ENCODE measurements at places on chromosomes 5 and 9.

GRCh38 chr9:121009650-121010049 is 40.4 kb downstream of the C5 start:
- no peak for DNase-seq

DNA sequence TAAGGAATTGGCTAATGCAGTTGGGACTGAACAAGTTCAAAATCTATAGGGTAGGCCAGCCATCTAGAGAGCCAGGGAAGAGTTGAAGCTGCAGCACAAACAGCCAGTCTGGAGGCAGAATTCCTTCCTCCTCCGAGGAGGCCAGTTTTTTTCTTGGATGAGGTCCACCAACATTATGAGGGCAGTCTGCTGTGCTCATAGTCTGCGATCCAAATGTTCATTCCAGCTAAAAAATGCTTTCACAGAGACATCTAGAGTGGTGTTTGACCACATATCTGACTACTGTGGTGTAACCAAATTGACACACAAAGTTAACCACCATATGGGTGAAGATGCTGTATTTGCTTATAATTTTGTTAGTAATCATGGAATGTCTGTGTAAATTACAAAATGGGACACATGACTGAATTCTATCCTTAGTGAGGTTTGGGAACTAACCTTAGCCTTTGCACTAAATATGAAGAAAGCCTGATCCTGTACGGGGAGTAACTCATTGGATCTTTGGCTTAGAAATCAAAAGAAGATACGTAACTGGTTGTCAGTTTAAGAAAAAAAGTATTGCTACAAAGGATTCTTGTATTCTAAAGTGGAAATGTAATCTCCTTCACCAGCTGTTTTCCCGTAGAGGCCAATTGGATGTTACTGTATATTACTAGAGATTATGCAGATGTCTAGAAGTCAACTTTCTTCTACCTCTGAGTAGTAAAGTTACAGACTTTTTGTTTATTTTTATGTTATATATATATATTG is 70.6 kb downstream of the SPIN1 start:
- no peak for DNase-seq

- no peak for DNase-seq
Observed at GRCh38 chr5:52895075-52895474, 94.1 kb upstream of the ITGA2 start.

GRCh38 chr5:96254980-96255691 is 177.9 kb downstream of the PCSK1 start:
- DNase-seq: no peak

- DNase-seq: no peak
Observed at GRCh38 chr9:121326130-121326838, 43.8 kb downstream of the STOM start.
